ENCODE measurements at places on chromosomes 7 and 10. TPM values are rescaled to one million over a fixed set of nuclear protein-coding genes. Genes with fewer than 3 reads are reported as not detected.

The GIMAP7 gene
- total RNA-seq, result not detected

The OR2A7 gene
- not detected for total RNA-seq

The OR13A1 gene
- not detected for total RNA-seq

The SMO gene
- 11.8 TPM for total RNA-seq

The NPFFR1 gene
- total RNA-seq, result under 0.01 TPM

The ADAMTS14 gene
- total RNA-seq, result 0.09 TPM

The TFR2 gene
- 2.5 TPM for total RNA-seq

The GPR141 gene
- total RNA-seq, result not detected

The ANKRD61 gene
- 0.72 TPM for total RNA-seq

The SLC26A5 gene
- not detected for total RNA-seq

The SLC26A3 gene
- not detected for total RNA-seq

The SFRP5 gene
- total RNA-seq, result 2.5 TPM

The ELN gene
- total RNA-seq, result 0.15 TPM

The NOBOX gene
- not detected for total RNA-seq

The MACC1 gene
- not detected for total RNA-seq

The MAGI2 gene
- total RNA-seq, result 0.49 TPM

The TEX36 gene
- not detected for total RNA-seq

The WEE2 gene
- total RNA-seq, result not detected

The AGAP5 gene
- total RNA-seq, result 2.4 TPM

The PRSS37 gene
- total RNA-seq, result not detected

The RASSF4 gene
- total RNA-seq, result 5.0 TPM

The HTR5A gene
- not detected for total RNA-seq

The VWC2 gene
- not detected for total RNA-seq

The ZNF212 gene
- 12.0 TPM for total RNA-seq

The ABCC2 gene
- 103 TPM for total RNA-seq

The GSTO2 gene
- total RNA-seq, result 1.5 TPM

The POM121C gene
- 36.1 TPM for total RNA-seq

The LBX1 gene
- not detected for total RNA-seq

The VENTX gene
- 0.02 TPM for total RNA-seq

The CALD1 gene
- total RNA-seq, result 215 TPM

The ADRB1 gene
- total RNA-seq, result 0.91 TPM

The ABCB1 gene
- total RNA-seq, result 0.08 TPM

The GIMAP1 gene
- not detected for total RNA-seq

The OR6V1 gene
- not detected for total RNA-seq

The TMEM60 gene
- total RNA-seq, result 26.9 TPM

The ADARB2 gene
- total RNA-seq, result 0.17 TPM

The REEP3 gene
- total RNA-seq, result 15.7 TPM

The PMPCB gene
- total RNA-seq, result 77.2 TPM

The ANKRD2 gene
- total RNA-seq, result 5.1 TPM

The HSPA14 gene
- total RNA-seq, result 37.8 TPM

The UCMA gene
- total RNA-seq, result not detected

The WNT2 gene
- 0.05 TPM for total RNA-seq

The COBL gene
- 4.1 TPM for total RNA-seq

The CALML5 gene
- not detected for total RNA-seq

The OR2A1 gene
- not detected for total RNA-seq

The SLC26A4 gene
- 0.14 TPM for total RNA-seq

The PFKP gene
- 513 TPM for total RNA-seq

The SFXN2 gene
- total RNA-seq, result 4.1 TPM

The NUB1 gene
- total RNA-seq, result 36.9 TPM
